ENCODE measurements at places on chromosomes 7 and 10. TPM values are rescaled to one million over a fixed set of nuclear protein-coding genes. Genes with fewer than 3 reads are reported as not detected.

VAX1 gene
- total RNA-seq: 0.23 TPM

DNA sequence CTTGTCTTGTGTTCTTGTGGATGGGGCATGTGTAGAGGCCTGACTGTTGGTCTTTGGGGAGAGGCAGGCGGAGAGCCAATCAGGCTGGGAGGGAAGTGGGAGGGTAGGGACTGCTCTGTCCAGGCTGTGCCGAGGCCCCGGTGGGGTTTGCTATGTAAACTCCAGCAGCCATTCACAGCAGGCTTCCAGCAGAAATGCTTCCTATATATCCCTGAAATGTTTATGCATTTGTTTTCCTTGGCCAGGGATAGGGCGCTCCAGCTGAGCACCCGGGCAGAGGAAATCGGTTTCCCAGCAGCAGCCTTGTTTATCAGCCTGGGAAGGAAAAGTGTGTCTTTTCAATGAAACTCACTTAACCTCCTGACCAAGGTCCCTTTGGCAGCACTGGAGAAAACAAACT, 18.3 kb upstream of the AQP1 start:
- H3K27me3 ChIP-seq: no peaks in the 10 kb centered on the region
- no peak overlapping the region for H3K4me3 ChIP-seq
- H3K4me1 ChIP-seq: no peaks in the 10 kb centered on the region
- no peak for DNase-seq
- H3K36me3 ChIP-seq: no peaks in the 10 kb centered on the region

GRCh38 chr7:24504040-24504439, 69.2 kb upstream of the PALS2 start:
- H3K4me3 ChIP-seq: no peak overlapping the region
- peaks cover 34% of the 10 kb centered on the region for H3K4me1 ChIP-seq
- H3K27ac ChIP-seq: no peak overlapping the region
- no peaks in the 10 kb centered on the region for H3K27me3 ChIP-seq

DNA sequence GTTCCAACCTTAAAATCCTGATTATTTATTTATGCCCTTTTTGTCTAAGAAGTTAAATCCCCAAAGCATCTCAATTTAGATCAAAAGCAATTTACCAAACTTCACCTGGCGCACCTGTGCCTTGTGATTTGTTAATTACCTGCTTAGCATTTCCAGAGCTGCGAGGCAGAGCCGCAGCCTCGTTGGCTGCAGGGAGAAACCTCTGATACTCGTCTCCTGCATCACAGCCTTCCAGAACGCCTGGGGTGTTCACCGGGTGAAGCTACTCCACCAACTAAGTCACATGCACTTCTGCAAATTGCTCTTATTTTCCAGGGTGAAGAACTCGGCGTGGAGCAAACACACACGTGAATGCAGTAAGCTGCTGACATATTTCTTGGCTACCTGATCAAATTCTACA, 198.1 kb upstream of the RNF32 start:
- no peak for DNase-seq
- no peak overlapping the region for H3K27ac ChIP-seq
- peaks cover 4% of the 10 kb centered on the region for H3K27me3 ChIP-seq
- no peaks in the 10 kb centered on the region for H3K4me1 ChIP-seq
